ENCODE measurements at places on chromosomes 16 and 17. TPM values are rescaled to one million over a fixed set of nuclear protein-coding genes. Genes with fewer than 3 reads are reported as not detected.

GRCh38 chr16:27677263-27677662, 127.3 kb downstream of the KATNIP start:
- no peak overlapping the region for H3K4me3 ChIP-seq

- no peak overlapping the region for H3K27ac ChIP-seq
- no peaks in the 10 kb centered on the region for H3K4me1 ChIP-seq
- H3K27me3 ChIP-seq: no peaks in the 10 kb centered on the region
- H3K4me3 ChIP-seq: no peak overlapping the region
Observed at GRCh38 chr17:11980813-11981212, 16.5 kb downstream of the ZNF18 start.

EIF3C gene
- 285 TPM for total RNA-seq

MMP28 gene
- total RNA-seq: 14.5 TPM

NOL3 gene
- total RNA-seq: 1.8 TPM

DNA sequence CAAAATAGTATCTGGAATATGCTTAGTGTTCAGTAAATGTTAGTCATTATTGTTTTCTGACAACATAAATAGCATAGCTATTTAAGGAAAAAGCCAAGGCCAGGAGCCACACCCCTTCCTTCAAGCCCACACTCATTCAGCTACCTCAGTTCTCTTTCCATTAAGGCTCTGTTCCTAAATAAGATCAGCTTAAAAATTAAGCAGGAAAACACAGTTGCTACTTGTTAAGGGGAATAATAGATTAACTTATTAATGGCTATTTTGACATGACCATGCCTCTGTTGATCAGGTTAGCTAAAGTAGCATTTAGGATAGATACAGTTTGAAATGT, 158.1 kb downstream of the CHD9 start:
- H3K27ac ChIP-seq: no peak overlapping the region
- no peaks in the 10 kb centered on the region for H3K27me3 ChIP-seq
- H3K36me3 ChIP-seq: no peaks in the 10 kb centered on the region
- DNase-seq: no peak
- H3K4me1 ChIP-seq: peaks cover 6% of the 10 kb centered on the region

DNA sequence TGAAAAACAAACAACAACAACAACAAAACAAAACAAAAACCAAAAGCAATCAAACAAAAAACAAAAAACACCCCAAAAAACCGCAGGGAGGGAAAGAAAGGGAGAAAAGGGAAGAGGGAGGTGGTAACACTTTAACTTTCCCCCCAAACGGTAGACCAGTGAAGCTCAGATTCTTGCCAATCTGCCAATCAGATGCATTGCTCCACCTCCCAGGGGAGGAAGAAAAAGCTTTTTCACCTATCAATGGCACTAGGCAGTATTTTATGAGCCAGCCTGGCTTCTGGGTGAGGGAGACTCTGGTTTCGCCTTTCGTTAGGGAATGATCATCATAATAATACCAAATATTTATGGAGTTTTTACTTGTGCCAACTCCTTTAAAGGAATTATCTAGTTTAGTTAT, 94.1 kb downstream of the GPR139 start:
- DNase-seq: no peak
- H3K4me1 ChIP-seq: no peaks in the 10 kb centered on the region
- no peaks in the 10 kb centered on the region for H3K27me3 ChIP-seq
- H3K27ac ChIP-seq: no peak overlapping the region
- H3K36me3 ChIP-seq: no peaks in the 10 kb centered on the region
- no peak overlapping the region for H3K4me3 ChIP-seq

DNA sequence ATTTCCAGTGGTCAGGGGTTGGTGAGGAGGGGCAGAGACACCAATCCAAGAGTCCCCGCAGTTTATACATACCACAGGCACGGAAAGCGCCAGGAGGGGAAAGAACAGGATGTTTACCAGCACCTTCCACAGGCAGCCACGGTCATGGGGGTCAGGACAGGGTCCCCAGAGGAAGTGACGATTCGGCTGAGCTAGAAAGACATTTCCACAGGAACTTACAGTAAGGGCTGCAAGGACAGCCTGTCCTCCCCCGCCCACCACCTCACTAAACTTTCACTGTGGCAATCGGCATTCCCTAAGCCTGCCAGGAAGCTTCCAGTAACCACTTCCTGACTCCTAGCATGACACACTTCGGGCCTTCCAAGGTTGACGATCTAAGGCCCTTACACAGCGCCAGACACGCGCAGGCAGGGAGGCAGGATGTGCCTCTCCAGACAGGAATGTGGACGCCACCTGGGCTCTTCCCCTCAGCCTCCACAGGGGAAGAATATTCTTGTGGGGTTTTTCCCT, 1.2 kb upstream of the MT2A start:
- peaks cover 29% of the 10 kb centered on the region for H3K4me1 ChIP-seq
- peak; percentile 47 for DNase-seq
- H3K27ac ChIP-seq: peak overlapping the region; percentile 94
- H3K36me3 ChIP-seq: no peaks in the 10 kb centered on the region
- no peak overlapping the region for H3K4me3 ChIP-seq
- no peaks in the 10 kb centered on the region for H3K27me3 ChIP-seq

- no peak overlapping the region for H3K4me3 ChIP-seq
- no peak overlapping the region for H3K27ac ChIP-seq
- no peaks in the 10 kb centered on the region for H3K36me3 ChIP-seq
- DNase-seq: no peak
Observed at GRCh38 chr16:12065866-12066545, 89.5 kb downstream of the SNX29 start.

FA2H gene
- 0.34 TPM for total RNA-seq

SLC12A3 gene
- total RNA-seq: not detected

GRCh38 chr16:54940279-54940604, 9.6 kb downstream of the IRX5 start:
- no peak overlapping the region for H3K27ac ChIP-seq
- no peak overlapping the region for H3K4me3 ChIP-seq
- peaks cover 4% of the 10 kb centered on the region for H3K27me3 ChIP-seq
- H3K36me3 ChIP-seq: no peaks in the 10 kb centered on the region
- DNase-seq: no peak
- no peaks in the 10 kb centered on the region for H3K4me1 ChIP-seq

SKAP1 gene
- total RNA-seq: 99.3 TPM

GRCh38 chr16:75169899-75170405, 21.6 kb downstream of the ZFP1 start:
- H3K4me3 ChIP-seq: no peak overlapping the region
- no peaks in the 10 kb centered on the region for H3K27me3 ChIP-seq
- H3K4me1 ChIP-seq: no peaks in the 10 kb centered on the region

DNA sequence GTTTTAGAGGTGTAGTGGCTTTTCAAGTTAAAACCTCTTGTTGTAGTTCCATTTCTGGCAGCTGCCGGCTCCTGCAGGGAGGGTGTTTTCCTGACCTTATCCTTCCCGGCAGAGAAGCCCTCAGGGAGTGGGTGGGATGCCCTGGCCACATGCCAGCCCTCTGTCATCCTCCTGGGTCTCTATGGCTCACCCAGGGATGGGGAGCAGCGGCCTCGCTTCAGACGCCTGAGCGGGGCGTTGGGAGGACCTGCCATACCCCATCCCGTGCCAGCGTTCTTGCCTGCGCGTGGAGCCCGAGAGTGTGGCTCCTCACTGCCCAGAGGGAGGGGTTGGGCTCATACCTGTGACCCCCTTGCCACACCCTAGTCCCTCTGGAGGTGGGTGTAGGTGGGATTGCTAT, 11.9 kb downstream of the KCNJ12 start:
- no peak overlapping the region for H3K27ac ChIP-seq
- no peaks in the 10 kb centered on the region for H3K27me3 ChIP-seq
- H3K4me1 ChIP-seq: no peaks in the 10 kb centered on the region
- no peaks in the 10 kb centered on the region for H3K36me3 ChIP-seq

- H3K4me3 ChIP-seq: no peak overlapping the region
- H3K4me1 ChIP-seq: no peaks in the 10 kb centered on the region
- H3K27ac ChIP-seq: no peak overlapping the region
- no peaks in the 10 kb centered on the region for H3K27me3 ChIP-seq
- no peak for DNase-seq
Observed at GRCh38 chr16:79008869-79009179, 591.7 kb downstream of the MAF start.

- H3K4me1 ChIP-seq: peaks cover 10% of the 10 kb centered on the region
- H3K36me3 ChIP-seq: no peaks in the 10 kb centered on the region
- peak overlapping the region; percentile 92 for H3K27ac ChIP-seq
- peak overlapping the region; percentile 75 for H3K4me3 ChIP-seq
- no peaks in the 10 kb centered on the region for H3K27me3 ChIP-seq
Observed at GRCh38 chr16:69762814-69763598, 874 bp downstream of the WWP2 start.

GRIN2C gene
- not detected for total RNA-seq

GRCh38 chr16:12235110-12235509, 258.6 kb downstream of the SNX29 start:
- no peaks in the 10 kb centered on the region for H3K36me3 ChIP-seq
- no peaks in the 10 kb centered on the region for H3K27me3 ChIP-seq
- H3K4me1 ChIP-seq: no peaks in the 10 kb centered on the region
- H3K4me3 ChIP-seq: no peak overlapping the region
- DNase-seq: no peak
- no peak overlapping the region for H3K27ac ChIP-seq

DNA sequence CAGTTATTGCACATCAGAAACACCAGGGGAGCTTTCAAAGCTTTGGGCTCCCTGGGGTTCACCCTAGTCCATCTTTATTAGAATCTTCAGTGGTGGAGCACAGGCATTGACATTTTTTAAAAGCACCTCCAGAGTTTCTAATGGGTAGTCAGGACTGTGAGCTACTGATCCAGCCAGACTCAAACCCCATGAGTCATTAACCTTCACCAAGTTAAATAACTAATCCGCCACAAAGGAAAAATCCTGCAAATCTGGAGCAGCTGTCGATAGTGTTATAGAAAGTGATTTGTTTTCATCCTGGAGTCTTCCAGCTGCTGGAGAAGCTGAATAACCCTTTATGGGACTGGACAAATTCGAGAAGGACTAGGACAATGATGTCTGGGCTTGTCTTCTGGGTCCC, 93.2 kb upstream of the PIRT start:
- H3K4me1 ChIP-seq: no peaks in the 10 kb centered on the region
- H3K36me3 ChIP-seq: no peaks in the 10 kb centered on the region
- H3K27me3 ChIP-seq: no peaks in the 10 kb centered on the region
- H3K27ac ChIP-seq: no peak overlapping the region

Data from naive thymus-derived CD4-positive, alpha-beta T cell (primary cell).